Small intestine (tissue), 16 donors: ENCODE measurements at places on chromosomes 4 and X. TPM values are rescaled to one million over a fixed set of nuclear protein-coding genes. Genes with fewer than 3 reads are reported as not detected.
A peak's percentile ranks its signal among the peaks of the same experiment; 100 is the strongest.

- DNase-seq = no peak
Measured at GRCh38 chr4:72383439-72383838, 185.6 kb downstream of the ADAMTS3 start.

DNA sequence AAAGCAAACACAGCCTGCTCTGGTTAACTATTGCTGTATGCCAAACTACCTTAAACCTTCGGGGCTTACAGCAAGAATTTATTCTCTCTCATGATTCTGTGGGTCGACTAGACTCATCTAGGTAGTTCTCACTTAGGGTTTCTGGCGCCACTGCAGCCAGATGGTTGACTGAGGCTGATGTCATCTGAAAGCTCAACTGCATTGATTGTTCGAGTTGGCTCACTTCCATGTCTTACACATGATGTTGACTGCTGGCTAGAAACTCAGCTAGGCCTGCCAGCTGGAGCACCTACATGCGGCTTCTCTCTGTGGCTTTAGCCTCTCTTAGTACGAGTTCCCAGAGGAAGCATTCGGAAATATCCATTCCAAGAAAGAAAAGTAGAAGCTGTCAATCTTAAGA, 103.2 kb downstream of the SRPX start:
- DNase-seq = peak; percentile 14

GRCh38 chrX:13545726-13546125, 23.7 kb upstream of the EGFL6 start:
- DNase-seq = no peak

DNA sequence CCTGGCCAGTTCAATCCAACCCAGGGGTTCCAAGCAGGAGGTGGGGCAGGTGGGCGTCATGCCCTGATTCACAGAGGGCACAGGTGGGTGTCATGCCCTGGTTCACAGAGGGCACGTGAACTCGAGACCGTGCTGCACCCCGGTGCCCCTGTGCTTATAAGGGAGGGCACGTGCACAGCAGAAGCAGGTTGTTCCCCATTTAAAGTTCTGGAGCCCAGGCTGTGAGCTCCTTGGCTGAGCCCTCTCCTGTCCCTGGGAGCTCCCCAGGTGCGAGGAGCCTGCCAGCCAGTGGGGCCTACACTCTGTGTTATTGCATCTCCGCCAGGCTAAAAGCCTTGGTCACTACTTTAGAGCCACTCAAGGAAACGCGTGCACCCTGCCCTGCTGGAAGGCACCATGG, 3.2 kb upstream of the CPZ start:
- no peak for DNase-seq

GRCh38 chrX:105220636-105221035, at the start of gene TEX13A:
Gene TEX13A, minus strand, starts transcription at chrX:105220694. Its CDS starts 297 bp downstream, at chrX:105220397.
- no peak for DNase-seq

- peak; percentile 55 for DNase-seq
Measured at GRCh38 chrX:149493567-149494562, 11.2 kb downstream of the IDS start.

DNA sequence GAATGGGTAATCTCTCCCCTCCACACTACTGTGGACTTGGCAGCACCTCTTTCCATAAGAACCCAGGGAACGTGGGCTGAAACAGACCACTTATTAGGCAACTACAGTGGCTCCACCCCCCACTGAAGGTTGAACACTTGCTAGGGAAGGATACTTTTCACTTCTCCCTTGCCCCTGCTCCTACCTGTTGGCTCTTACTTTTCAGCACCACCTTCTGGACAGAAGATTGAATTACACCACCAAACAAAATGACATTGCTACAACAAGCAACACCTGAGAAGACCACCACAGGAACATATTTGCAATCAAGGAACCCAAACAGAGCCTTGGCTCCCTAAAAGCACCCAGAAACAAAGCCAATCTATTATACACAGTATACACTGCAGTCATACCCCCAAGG, 132.1 kb upstream of the CXCL13 start:
- DNase-seq = peak; percentile 15

- no peak for DNase-seq
Measured at GRCh38 chr4:11912886-11913285, 484.2 kb upstream of the HS3ST1 start.

DNA sequence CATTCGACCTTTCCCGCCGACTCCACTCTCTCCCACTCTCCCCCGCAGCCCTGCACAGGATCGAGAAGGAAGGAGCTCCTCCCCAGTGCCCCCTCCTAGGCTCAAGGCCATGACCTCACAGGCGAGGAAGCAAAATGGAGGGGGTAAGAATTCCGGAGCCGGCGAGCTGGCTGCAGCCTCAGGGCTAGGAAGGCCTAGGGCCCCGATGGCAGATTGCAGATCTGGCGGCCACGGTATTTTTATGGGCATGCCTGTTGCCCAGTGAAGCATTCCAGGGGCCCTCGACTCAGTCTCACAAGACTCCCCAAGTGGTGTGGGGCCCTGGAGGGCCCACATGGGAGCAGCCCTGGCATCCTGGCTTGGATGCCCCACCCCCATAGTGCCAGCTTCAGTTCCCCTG, 942 bp upstream of the L1CAM start:
- DNase-seq = no peak

- DNase-seq = no peak
Measured at GRCh38 chr4:106541253-106541652, 172.7 kb upstream of the GIMD1 start.

- DNase-seq = no peak
Measured at GRCh38 chr4:2352729-2353221, 65.7 kb downstream of the ZFYVE28 start.

DNA sequence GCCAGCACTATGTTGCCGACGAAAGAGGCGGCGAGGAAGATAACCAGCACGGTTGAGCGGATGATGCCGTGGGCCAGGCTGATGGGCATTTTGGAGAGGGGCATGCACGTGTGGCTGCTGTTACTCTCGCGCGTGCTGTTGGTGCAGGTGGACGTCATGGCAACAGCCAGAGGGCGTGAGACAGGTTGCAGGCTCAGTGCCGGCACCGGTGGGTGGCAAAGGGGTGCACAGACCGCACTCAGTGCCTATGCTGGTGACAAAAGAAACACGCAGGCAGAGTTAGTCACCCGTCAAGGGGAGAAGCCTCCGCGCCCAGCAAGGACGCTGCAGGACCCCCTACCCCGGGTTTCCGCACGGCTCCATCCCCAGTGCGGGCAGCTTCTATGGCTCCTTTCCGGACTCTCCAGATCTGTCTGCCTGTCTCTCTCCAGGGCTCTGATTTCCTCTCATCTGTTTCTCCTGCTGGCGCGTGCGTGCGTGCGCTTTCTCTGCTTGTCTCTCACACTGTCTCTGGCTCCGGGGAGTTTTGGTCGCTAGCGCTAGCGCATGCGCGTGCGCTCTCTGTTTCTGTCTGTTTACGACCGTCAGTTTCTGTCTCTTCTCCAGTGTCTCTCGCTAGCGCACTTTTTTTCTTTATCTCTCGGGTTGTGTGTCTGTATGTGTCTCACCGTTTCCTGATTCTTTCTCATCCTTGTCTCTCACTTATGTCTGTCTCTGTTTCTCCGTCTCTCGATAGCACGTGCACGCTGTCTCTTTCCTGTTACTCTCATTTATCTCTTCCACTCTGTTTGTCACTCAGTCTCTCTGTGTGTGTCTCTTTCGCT, 2.1 kb downstream of the GPR101 start:
- peak; percentile 0 for DNase-seq

DNA sequence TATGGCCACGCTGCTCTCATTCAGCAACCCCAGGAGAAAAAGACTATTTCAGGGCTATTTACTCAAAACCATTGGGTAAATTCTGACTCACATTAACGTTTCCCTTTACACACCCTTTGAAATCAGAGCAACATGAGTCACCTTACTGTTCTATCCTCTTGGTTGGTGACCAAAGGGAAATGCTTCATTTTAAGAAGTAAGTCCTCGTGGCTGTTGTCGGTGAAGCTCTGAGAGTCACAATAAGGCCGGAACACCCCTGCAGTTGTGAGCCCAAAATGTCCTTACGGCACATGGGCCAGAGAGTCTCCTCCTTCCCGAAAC, 56.3 kb upstream of the SPRY1 start:
- DNase-seq = no peak

Gene DUSP21
- polyA plus RNA-seq = 2.2 TPM

Gene TBC1D8B
- 5.0 TPM for polyA plus RNA-seq

Gene GPRIN3
- 3.7 TPM for polyA plus RNA-seq

Gene MAGEA2B
- polyA plus RNA-seq = not detected

Gene USP17L19
- not detected for polyA plus RNA-seq

Gene LIN54
- 3.4 TPM for polyA plus RNA-seq

Gene CDX4
- not detected for polyA plus RNA-seq

Gene NAT8L
- 0.31 TPM for polyA plus RNA-seq

Gene SPANXN3
- polyA plus RNA-seq = 1.8 TPM

Gene MXRA5
- 0.69 TPM for polyA plus RNA-seq

Gene TRIM61
- not detected for polyA plus RNA-seq

Gene KCND1
- polyA plus RNA-seq = 1.7 TPM
